Stimulated activated naive CD4-positive, alpha-beta T cell (primary cell): ENCODE measurements at places on chromosomes 6 and 20.

DNA sequence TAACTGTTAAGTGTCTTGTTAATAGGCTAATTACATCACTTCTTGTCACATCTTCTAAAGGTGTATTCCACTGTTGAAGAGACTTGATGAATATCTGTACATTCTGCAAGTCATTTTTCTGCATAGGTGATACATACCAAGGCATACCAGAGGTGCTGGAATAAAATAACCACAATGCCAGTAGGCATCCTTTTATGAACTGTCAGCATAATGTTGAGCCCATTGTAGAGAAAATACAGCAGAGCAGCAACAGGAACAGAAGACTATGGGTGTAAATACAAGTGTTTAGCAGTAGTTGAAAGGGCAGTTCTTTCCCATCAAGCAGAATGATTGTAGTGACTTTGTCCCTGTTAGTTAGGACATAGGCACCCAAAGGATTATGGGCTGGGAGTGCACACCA is 44.4 kb upstream of the ZNF337 start:
- no peak for DNase-seq

DNA sequence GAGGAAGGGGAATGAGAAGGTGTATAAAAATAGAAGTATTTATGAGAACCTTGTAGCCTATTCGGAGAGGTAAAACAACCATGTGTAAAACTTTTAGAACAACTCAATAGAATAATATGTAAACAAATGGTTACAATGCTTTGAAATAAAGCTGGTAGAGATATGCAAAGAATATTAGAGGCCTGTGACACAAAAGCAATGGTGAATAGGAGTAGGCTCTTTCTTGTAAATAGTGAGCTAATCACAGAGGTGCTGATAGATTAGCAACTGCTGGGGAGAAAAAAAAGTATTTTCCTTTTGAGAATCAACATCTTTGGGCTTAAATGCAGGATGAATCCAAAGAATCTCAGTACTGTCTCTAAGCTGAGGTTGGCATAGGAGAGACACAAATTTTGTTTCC is 7.0 kb downstream of the TMEM200A start:
- DNase-seq = no peak

GRCh38 chr6:35442693-35443092 is 9.4 kb upstream of the FANCE start:
- no peak for DNase-seq

GRCh38 chr6:141701732-141702131 is 431.0 kb upstream of the GJE1 start:
- DNase-seq = no peak
